ENCODE measurements at places on chromosomes 16 and 17. TPM values are rescaled to one million over a fixed set of nuclear protein-coding genes. Genes with fewer than 3 reads are reported as not detected.

DNA sequence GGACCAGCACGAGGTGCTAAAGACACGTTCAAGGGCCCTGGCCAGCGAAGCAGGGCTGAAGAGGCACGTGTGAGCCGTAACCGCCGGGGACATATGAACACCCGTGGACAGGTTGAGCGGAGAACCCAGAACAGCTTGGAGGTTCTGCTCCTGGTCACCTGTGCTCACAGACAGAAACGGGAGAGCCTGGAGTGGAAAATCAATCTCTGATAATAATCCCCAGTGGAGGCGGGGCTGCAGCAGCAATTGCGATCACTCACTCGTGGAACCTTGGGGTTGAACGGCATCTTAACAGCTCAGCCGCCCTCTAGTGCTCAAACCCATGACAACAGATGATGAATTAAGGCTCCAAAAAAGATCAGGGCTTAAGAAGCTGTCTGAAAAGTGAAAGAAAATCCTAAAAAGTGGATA is 25.6 kb downstream of the WIPI1 start:
- DNase-seq, result peak; percentile 65

DNA sequence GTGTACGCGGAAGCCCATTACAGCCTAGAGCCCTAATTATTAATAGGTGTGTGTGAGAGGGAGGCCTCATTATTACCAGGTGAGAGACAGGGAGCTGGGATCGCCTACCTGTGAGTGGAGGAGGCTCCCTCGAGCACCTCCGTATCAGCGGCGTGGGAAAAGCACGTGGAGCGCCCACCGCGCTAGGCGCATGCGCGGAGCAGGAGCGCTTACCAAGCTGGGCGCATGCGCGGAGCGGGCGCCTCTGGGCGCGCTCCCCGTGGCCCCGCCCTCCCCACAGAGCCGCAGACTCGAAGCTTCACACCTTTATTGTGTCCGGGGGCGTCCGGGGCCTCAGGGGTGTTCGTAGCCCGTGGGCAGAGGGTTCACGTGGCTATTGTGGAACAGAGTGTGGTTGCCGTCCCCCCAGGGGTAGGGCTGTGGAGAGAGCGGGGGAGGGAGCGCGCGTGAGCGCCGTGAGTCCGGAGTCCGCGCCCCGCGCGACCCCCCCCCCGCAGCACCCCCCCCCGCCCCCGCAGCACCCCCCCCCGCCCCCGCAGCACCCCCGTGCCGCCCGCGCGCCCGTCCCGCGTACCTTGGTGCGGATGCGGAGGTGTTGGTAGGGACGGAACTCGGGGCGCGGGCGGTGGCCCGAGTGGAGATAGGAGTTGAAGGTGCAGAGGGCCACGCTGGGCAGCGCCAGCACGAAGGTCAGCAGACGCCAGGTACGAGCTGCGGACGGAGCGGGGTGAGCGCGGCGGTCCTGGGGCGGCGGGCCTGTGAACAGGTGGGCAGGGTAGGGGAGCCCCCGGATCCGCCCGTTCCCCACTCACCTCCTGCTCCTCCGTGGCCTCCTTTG is 500 bp downstream of the COX6A2 start:
- DNase-seq, result no peak

- DNase-seq, result no peak
These were observed 303.9 kb downstream of the C16orf95 start for GRCh38 chr16:87012954-87013938.

DNA sequence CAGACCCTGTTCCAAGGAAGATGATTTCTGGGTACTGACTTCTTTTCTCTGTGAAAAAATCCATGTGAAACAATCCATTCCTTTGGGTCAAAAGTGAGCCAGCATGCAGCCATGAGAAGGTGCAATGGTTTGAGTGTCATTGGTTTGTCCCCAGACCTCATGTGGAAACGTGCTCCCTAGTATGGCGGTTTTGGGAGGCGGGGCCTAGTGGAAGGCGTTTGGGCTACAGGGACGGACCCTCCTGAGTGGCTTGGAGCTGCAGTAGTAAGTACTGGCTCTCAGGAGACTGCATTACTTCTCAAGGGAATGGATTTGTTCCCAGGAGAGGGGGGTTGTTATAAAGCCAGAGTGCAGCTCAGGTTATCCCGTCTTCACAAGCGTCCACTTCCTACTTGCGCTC is 19.4 kb downstream of the ELAC2 start:
- no peak for DNase-seq

GRCh38 chr17:51362811-51363585 is 102.7 kb downstream of the UTP18 start:
- DNase-seq, result no peak

GRCh38 chr17:33019161-33019890 is 27.7 kb downstream of the SPACA3 start:
- DNase-seq, result no peak

DNA sequence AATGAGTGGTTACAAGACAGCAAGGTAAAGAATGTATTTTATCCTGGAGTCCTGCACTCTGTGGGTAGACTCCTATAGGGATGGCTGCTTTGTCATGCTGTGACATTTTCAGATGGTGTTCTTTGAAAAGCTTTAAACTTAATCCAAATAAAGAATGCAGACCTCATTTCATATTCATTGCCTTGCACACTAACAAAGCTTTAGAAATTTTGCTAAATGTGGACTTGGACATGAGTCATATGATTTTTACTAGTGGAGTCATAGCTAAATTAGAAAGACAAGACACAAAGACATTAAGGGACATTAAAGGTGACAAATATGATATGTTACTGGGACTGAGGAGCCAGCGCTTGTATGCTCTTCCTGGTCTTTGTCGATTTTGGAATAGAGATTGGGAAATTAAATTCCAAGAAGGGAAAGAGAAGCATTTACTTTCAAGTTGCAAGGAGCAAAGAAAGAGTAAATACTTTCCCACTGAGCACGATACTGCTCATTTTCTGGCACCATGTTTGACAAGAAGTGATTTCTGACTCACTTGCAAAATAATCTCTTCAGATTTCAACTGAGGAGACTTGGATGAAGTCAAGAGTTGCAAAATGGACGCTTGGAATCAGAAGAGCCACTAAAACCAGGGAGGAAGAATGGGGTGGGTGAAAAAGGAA is 152.9 kb upstream of the MYOCD start:
- DNase-seq, result no peak

- no peak for DNase-seq
These were observed 106.3 kb downstream of the HS3ST4 start for GRCh38 chr16:25798065-25798464.

DNA sequence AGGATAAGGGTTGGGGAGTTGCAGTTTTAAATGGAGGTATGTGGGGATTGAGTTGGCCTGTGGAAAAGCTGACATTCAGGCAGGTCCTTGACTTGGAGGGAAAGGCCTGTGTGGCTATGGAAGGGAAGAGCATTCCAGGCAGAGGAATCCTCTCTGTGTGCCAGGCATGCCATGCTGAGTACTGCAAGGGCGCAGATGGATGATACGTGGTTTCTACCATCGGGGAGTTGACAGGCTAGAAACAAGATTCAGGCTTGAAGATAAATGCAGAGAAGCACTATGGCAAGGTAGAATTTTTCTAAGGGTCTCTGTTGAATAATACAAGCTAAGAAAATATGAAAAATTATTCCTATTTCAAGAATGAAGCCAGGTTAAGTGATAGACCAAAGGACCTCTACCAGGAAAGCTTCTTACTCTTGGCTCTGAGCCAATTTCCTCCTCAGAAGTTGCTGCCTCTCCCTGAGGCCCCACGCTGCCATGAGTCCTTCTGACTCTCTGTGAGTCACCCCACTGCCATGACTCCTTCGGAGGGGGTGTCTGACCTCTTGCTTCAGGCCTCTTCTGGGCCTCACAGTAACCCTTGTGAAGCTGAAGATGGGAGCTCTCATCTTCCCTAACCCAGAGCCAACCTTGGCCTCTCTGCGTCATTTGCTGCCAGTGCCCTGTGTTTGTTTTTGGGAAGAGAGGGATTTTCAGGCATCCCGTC is 75.8 kb downstream of the WNT3 start:
- no peak for DNase-seq

- DNase-seq, result peak; percentile 56
These were observed 28.3 kb downstream of the VPS35L start for GRCh38 chr16:19583665-19584300.

DNA sequence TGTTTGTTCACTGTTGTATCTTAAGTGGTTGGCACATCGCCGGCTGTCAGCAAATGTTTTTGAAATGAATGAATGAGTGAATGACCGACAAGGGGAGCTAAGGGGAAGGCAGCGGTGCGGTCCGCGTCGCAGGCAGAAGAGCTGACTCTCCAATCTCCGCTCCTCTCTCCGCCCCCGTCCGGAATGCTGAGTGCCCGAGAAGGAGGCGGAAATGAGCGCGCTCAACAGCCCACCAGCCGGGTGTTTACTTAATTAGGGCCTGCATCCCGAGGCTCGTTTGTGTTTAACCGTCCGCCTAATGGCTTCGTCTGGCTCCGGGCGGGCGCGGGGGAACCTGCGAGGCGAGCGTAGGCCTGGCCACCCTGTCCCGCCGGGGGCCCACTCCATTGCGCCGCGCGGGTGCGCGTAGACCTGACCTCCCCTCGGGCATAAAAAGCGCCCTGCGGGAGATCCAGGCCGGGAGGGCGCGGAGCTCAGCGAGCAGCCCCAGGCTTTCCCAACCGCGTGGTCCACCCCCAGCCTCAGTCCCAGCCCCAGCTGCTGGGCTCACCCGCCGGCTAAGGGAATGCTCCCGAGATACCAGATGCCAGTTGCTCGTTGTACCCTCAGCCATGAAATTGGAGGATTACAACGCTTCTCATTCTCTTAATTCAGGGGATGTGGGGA is 2.5 kb upstream of the CDH3 start:
- DNase-seq, result peak; percentile 91

- no peak for DNase-seq
These were observed 81.9 kb downstream of the AIPL1 start for GRCh38 chr17:6352801-6353560.

DNA sequence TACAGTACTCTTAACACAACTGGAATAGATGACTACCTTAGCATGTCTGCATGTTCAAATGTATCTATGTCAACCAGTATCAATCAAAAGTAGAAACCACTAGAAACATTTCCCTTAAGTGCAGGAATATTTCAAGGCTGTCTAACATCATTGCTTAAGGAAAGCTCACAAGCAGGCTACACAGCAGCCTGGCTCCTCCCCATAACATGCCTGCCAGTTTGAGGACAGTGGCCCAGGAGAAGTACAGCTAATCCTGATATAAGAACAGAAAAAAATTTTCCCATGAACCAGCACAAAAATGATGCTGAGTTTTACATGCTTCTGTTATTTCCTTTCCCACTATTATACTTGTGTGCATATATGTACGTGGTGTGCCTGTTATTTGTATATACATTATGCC is 175.1 kb downstream of the MYO1D start:
- DNase-seq, result no peak

DNA sequence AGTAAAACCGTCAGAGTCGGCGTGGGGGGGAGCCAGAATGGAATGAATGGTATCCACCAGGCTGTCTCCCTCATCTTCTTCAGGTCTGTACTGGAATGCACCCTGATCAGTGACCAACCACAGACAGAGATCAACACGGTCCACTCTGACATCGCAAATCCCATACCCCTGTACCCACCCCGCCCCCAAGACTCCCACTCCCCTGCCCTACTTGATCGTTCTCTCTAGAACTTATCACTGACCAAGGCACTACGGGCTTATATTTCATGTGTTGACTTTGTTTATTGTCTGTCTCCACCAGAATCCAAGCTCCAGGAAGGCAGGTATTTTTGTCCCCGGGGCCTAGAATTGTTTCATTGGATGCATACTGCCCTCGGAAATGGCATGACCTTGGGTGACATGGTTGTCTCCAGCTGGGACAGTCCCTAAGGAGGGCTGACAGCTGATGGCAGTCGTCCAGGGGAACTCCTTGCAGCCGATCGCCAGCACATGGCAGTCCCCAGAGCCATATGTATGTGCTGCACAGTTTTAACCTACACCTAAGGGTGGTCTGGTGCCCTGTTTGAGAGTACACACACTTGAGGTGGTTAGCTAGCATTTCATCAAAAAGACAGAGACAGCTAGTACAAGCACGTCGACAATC is 526 bp upstream of the MFSD6L start:
- DNase-seq, result no peak

DNA sequence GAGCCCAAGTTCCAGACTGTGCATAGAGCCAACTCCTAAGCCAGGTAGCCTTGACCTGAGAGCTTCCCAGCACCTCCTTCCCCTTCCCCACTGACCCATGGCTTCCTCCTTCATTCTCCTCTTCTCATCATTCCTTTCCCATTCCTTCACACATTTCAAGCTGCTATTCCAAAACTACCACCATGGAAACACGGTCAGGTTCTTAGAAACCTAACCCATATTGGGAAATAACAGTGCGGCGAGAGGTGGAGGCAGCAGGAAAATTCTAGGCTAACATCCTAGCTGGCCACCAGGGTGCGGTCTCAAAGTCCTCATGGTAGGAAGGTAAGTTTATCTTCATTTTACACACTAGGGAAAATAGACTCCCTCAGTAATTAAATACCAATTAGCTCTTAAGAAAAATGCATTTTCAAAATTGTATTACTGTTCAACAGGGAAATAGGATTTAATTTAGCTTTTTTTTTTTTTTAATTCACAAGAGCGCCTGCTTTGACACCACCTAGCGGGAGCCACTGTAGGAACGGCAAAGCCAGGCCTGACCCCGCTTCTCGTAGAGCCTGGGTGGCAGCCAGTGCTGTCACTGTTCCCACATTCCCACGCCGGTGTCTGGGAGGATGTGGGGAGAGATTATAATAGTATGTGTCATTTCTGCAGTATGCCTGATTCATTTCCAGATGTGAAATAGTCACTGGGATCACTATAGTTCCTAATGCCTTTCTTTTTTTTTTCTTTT is 14.0 kb upstream of the SPHK1 start:
- DNase-seq, result no peak

GRCh38 chr16:75043175-75043895 is 44.5 kb downstream of the ZNRF1 start:
- DNase-seq, result no peak

DNA sequence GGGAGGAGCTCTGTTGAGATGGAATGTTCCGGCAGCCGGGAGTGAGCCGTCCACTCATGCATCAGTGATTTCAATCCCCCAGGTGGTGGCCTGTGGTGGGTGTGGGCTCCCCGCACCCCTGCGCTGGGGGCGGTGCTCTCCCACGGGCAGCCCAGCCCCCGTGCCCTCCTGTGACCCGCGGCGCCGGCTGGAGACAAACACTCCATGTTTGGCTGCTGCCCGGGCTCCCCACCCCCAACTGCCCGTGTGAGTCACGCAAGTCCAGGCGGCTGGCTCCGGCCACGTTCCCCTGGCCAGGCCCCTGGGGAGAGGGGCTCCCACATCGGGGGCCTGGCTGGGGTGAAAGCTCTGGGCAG is 29.4 kb downstream of the CACNA1H start:
- DNase-seq, result peak; percentile 53

The ASIC2 gene
- 0.87 TPM for total RNA-seq

The HS3ST3A1 gene
- total RNA-seq, result 8.4 TPM

The MRPL58 gene
- 50.8 TPM for total RNA-seq

The TM4SF5 gene
- total RNA-seq, result not detected

The TPSG1 gene
- not detected for total RNA-seq

The TSNAXIP1 gene
- total RNA-seq, result 2.8 TPM

The AURKB gene
- total RNA-seq, result 156 TPM

The SGCA gene
- total RNA-seq, result 1.5 TPM

The COG7 gene
- 19.1 TPM for total RNA-seq
